K562 (cell line): ENCODE measurements at places on chromosomes 5 and 9. TPM values are rescaled to one million over a fixed set of nuclear protein-coding genes. Genes with fewer than 3 reads are reported as not detected.

Gene PHF24
- polyA plus RNA-seq: 0.01 TPM in 1 of 2 replicates, not detected in the other

Gene GPR151
- polyA plus RNA-seq: not detected in 2 replicates

Gene SHROOM1
- 22.3 and 26.0 TPM in 2 replicates for polyA plus RNA-seq

Gene FREM1
- polyA plus RNA-seq: 0.05 TPM in 1 of 2 replicates, not detected in the other

Gene DNAH5
- not detected in 2 replicates for polyA plus RNA-seq

Gene TLX3
- not detected in 2 replicates for polyA plus RNA-seq

Gene MYMK
- polyA plus RNA-seq: not detected in 2 replicates

Gene ROR2
- 12.5 and 17.2 TPM in 2 replicates for polyA plus RNA-seq

Gene SLC27A6
- 1.0 and 1.1 TPM in 2 replicates for polyA plus RNA-seq

Gene GMCL2
- not detected in 2 replicates for polyA plus RNA-seq

Gene ADAMTS2
- not detected in 2 replicates for polyA plus RNA-seq

Gene ZBED3
- not detected in 2 replicates for polyA plus RNA-seq

Gene FTMT
- not detected in 2 replicates for polyA plus RNA-seq

Gene EIF4E1B
- polyA plus RNA-seq: not detected in 2 replicates

Gene GCNT1
- polyA plus RNA-seq: 0.04 and 0.07 TPM in 2 replicates

Gene TAF11L14
- not detected in 2 replicates for polyA plus RNA-seq

Gene PLAC8L1
- polyA plus RNA-seq: not detected in 2 replicates

Gene TPPP
- not detected in 2 replicates for polyA plus RNA-seq

Gene PCDHGA11
- polyA plus RNA-seq: not detected in 2 replicates
